Foreskin keratinocyte (primary cell): ENCODE measurements at places on chromosomes 4 and X. TPM values are rescaled to one million over a fixed set of nuclear protein-coding genes. Genes with fewer than 3 reads are reported as not detected.

Gene GAGE2A
- total RNA-seq = not detected in 2 replicates

Gene NOA1
- 16.5 and 16.9 TPM in 2 replicates for total RNA-seq

Gene SHOX
- total RNA-seq = not detected in 2 replicates

Gene MAGEC1
- total RNA-seq = not detected in 2 replicates
